CD4-positive, alpha-beta memory T cell (primary cell): ENCODE measurements at places on chromosomes 7 and 10.

DNA sequence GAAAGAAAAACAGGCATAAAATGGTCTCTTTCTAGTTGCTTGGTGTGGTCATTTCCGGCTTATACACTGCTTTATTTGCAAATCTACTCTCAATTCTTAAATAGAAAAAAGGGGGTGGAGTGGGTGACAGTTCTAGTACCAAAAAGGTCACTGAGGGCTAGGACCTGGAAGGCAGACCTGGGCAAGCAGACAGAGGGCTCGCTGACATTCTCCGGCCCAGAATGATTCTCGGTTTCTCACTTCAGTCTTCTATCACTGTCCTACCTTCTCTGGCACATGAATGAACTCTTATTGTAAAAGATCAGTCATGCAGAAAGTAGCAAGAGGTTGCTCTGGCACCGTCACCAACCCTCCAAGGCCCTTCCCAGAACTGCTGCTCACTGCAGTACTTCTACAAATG, 54.0 kb downstream of the MALSU1 start:
- no peak for DNase-seq

DNA sequence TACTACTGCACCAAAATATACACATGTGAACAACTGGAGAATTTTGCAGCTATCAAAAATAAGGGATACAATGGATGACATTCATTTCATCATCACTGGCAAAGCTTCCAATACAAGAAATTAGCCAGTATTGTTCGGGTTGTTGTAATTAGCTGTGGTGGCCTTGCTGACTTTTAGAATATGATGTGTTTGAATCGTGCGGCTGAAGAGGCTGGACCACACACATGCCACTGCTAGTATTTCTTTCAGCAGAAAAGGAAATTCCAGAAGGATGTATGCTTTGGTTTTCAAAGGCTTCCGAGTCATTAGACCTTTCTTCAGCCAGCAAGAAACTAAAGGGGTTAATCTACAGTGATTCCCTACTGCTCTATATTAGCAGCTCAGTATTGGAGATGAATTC, 16.6 kb downstream of the RPP38 start:
- no peak for DNase-seq

DNA sequence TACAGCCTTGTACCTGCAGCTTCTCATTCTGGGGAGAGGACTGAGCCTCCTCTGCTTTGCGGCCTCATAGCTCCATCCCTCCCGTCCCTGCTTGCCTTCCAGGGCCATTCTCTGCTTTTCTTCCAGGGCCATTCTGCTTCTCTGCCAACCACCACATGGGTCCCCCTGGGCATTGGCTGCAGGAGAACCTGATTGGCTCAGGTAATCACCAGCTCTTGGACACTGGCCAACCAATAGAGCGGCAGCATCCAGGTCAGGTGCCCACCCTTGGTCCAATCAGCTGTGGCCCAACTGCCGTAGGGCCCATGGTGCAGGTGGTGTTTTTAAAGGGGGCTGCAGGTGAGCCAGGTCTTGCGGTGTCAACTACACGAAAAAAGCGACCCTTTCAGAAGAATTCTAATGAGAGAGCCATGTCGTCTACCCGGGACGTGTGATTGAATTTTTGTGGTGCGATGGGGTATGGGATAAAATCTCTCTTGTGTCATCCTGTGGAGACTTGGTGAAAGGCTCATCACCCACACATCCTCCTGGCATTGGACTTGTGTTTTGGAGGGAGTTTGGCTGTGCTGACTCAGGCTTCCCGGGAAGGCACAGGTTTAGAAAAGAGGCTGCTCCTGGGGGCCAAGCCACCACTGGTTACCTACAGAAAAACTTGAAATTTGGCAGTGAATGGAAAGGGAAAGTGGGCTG, 46.0 kb upstream of the PODXL start:
- no peak for DNase-seq

- no peak for DNase-seq
Observed at GRCh38 chr10:110835841-110836240, 35.9 kb upstream of the PDCD4 start.

DNA sequence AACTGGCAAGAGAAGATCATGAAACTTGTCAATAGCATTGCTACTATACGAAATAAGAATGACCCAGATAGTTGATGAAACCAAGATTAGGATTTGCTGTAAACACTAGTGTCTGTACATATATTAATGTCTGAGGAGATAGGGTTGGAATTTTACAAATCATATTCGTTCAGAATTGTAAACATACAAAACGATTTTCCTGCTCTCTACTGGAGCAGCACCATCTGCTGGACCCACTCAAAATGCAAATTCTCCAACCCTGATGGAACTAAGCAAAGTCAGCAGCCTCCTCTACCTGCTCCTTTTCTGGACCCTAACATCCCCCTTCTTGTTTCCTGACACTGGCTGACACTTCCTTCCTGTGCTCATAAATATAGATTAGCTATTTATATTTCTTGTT, 29.4 kb upstream of the SGMS1 start:
- DNase-seq: peak; percentile 37

DNA sequence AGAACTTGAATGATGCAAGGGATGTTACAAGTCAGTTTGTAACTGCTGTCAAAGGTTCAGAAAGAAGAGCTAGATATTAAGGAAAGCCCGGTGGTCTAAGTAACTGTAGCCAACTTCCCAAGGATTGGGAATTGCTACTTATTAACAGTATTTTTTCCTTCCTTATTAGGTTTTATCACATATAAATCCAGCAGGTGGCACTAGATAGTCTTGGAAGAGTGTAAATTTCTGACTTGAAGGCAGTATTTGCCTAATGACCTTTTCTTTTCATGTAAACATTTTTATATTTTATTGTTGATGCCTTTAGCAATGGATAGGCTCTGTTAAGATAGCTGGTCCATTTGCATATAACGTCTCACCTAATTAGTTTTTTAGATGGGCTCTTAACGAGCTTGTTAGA, 51.2 kb downstream of the ANLN start:
- peak; percentile 9 for DNase-seq

- DNase-seq: no peak
Observed at GRCh38 chr10:36283827-36284226, 641.7 kb upstream of the FZD8 start.

GRCh38 chr10:112526139-112526538, 79.1 kb downstream of the VTI1A start:
- no peak for DNase-seq

GRCh38 chr7:155512246-155512887, 34.0 kb downstream of the CNPY1 start:
- DNase-seq: no peak

DNA sequence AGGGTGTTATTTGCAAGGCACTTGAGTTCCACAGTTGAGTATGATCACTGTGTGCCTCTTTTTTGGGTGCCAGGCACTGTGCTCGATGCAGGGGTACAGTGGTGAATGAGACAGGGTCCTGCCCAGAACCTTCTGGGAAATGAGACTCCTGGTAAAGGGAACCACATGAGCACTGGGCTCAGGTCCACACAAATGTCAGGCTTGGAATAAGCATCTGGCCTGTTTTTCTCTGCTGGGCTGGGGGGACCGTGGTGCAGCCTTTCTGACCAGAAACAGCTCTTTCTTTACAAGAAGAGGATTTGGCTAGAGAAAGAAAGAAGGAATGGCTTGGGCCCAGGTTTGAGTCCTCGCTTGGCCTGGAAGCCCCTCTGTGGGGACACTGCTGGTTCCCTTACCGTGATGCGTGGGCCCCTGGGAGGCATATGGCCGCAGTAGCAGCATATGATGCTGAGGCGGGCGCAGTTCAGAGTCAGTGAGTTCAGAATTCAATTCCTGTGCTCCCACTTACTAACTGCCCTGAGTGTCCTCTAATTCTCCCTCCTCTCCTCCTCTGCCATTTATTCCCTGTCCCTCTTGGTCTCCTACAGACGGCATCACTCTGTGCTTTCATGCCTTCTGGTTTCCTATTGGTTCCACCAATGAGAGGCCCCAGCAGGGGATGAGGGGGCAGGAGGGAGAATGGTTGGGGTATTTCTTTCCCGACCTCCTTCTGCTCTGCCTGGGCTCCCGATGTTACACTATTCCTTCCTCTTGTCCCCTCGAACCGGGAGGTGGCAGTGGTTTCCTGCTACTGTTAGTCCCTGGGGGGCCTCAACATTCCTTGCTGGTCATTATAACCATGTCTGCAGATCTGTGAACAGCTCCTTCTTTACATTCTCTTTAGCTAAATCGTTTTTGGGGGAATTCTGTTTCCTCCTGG, 9.6 kb upstream of the KCP start:
- no peak for DNase-seq

GRCh38 chr7:144941127-144941526, 105.3 kb upstream of the TPK1 start:
- no peak for DNase-seq

- DNase-seq: no peak
Observed at GRCh38 chr10:88065383-88066049, 202.1 kb downstream of the PTEN start.

GRCh38 chr10:60803433-60803832, 25.2 kb downstream of the CDK1 start:
- DNase-seq: no peak

DNA sequence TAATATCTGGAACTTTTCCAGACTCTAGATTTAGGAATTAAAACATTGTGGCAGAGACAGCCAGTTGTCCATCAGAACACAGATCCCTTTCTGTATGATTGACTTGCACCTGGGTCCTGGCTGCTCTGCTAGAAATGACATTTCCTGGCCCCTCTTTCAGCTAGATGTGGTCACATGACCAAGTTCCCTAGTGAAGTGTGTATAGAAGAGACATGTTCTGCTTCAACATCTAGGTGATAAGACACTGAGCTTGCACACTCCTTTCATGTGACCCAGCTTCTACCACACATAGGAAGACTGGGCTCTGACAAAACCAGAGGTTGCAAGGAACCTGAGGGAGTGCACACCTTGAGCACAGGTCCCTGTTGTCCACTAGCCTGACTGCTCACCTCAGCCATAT, 22.8 kb upstream of the DYNC1I1 start:
- DNase-seq: no peak
